NCI-H524 treated with DMSO at 0.1 percent for 48 hours (cell line): ENCODE measurements at places on chromosomes 12 and 14.

DNA sequence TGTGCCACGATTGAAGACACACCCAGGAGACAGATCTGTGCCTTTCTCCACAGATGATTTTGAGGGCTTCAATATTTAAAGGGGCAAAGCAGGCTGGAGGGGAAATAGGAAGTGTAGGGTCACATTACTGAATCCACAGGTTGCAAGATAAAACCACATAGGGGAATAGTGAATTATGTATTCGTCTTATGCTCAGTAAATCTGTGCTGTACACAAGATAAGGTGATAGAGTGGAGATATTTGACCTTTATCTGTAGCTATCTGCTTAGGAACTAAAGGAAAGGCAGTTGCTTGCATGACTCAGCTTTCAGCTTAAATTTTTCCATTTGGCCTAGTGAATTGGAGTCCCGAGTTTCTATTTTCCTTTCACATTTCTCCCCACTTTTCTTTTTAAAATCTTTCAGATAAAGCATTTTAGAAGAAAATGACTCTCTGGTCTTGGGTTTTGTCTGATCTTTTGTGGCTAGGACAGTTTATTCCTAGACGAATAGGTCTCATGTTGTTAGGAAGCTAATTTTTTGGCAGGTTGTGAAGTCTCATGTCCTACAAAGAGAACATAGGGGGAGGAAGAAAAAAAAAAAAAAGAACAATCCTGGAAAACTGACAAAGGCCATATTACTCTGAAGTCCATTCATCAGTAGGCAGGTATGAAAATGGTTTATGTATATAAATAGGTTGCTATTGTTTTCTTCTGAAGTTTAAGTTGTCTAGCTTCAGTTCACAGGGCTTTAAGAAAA is 55.4 kb downstream of the FBXO33 start:
- DNase-seq = no peak

DNA sequence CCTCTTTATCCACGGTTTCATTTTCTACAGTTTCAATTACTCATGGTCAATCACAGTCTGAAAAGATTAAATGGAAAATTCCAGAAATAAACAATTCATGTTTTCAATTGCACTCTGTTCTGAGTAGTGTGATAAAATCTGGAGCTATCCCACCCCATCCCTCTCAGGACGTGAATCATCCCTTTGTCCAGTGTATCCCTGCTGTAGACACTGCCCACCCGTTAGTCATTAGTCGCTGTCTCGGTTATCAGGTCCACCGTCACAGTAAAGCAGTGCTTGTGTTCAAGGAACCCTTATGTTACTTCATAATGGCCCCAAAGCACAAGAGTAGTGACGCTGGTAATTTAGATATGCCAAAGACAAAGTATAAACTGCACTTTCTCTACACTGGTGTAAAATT is 141.0 kb upstream of the LMNTD1 start:
- no peak for DNase-seq

GRCh38 chr12:96890331-96890730 is 16.7 kb upstream of the NEDD1 start:
- DNase-seq = no peak

DNA sequence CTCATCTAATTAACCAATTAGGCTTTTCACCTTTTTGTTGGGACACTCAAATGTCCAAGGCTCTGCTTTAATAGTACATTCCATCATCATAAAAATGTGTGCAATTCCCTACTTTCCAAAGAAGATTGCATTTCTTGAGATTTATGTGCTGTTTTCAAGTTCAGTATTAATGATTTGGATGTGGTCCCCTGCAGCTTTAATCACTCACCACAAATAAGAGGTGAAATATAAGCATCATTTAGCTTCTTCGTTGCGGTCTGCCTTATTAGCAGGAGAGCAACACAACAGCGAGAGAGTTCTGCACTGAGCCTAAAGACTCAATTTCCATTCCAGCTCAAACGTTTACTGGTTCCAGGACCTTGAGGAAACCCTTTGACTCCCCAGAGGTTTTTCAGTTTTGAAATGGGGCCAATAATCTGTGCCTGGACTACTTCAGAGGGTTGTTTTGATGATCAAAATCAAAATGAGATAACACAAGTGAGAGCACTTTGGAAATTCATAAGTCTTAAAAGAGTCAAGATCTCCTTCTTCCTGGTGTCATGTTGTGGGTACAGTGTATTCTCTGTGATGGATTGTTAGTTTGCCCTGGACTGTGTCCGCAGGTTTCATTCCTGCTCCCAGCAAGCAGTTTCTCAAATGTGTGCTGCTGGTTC is 53.1 kb downstream of the RERG start:
- DNase-seq = no peak

DNA sequence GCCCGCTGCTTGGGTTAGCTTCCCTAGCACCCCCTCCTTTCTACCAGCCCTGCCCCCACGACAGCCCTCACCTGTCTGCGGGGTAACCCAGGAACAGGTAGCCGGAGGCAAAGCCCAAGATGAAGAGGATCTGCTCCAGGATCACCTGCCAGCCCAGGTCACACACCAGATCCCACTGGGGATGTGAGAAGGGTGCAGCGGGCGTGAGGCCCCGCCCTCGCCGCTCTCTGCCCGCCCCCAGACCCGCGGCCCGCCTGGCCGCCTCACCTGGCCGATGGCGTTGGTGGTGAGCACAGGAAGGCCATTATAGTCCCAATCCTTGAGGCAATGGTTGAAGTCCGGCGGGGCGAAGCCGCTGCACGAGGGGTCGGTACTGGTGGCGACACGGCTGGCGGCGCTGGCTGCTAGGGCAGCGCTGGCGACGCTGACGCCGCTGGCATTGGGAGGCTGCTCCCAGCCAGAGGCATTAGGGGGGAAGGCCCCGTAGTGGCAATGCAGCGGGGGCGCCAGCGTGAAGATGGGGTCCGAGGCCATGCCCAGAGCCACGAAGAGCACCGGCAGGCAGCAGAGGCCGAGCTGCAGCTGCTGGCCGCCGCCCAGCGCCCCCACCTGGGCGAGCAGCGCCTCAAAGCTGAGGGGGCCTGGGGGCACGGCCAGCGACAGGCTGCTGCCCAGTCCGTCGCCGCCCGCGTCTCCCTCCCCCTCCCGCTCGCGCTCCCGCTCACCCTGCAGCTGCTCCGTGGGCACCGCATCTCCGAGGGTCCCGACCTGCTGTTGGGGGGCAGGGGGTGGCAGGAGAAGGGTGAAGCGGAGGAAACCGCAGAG is 794 bp downstream of the SLC22A17 start:
- peak; percentile 45 for DNase-seq

DNA sequence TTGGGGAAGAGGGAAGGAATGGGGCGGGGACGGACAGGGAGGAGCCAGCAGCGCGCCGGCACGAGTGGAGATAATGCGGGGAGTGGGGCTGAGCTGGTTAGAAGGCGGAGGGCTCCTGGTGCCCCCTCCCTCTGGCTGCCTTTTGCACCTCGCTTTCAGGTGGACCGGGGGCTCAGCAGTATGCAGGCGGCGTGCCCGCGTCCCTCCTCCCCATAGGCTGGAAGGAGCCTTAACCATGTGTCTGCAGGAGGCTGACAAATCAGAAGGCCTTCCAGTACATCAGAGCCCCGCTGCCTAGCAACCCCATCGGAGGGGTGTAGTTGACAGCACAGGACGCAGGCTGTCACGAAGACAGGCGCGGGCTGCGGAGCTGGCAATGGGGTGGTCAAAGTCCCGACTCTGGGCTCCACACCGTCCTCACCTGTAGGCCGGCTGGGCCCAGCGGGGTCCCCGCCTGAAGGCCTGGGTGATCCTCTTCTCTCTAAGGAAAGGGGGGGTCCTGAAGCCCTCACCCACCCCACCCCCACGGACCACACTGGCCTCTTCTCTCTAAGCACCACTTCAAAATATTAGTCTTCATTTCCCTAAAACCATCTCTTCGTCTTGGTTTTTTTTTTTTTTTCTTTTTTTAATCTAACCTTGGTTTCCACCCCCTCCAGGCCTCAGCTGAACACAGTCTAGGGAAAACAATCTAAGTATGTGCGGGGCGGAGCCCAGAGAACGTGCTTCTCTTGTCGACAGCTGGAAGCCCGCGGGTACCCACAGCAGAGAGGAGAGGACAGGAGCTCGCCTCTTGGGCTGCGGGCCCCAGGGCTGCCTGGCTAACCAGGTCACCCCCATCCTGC is 44.5 kb downstream of the KDM2B start:
- peak; percentile 48 for DNase-seq

DNA sequence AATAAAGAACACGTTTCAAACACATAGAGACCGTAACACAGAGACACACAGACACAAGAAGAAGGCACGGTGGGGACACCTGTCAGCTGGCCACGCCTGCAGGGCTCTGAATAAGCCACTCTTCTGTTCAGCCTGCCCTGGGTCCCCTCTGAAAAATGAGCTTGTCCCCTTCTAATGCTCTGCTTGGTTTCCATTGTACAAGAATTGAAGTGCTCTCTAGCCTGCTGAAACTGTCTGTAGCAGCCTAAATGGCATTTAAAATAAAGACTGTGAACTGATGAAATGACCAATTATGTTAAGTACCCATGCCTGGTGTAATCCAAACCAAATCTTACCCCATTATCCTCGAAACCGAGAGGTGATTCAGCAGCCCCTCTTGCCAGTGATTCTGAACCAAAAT is 139.8 kb downstream of the FOXN3 start:
- no peak for DNase-seq

GRCh38 chr12:83462419-83462818 is 775.7 kb downstream of the TMTC2 start:
- DNase-seq = no peak

DNA sequence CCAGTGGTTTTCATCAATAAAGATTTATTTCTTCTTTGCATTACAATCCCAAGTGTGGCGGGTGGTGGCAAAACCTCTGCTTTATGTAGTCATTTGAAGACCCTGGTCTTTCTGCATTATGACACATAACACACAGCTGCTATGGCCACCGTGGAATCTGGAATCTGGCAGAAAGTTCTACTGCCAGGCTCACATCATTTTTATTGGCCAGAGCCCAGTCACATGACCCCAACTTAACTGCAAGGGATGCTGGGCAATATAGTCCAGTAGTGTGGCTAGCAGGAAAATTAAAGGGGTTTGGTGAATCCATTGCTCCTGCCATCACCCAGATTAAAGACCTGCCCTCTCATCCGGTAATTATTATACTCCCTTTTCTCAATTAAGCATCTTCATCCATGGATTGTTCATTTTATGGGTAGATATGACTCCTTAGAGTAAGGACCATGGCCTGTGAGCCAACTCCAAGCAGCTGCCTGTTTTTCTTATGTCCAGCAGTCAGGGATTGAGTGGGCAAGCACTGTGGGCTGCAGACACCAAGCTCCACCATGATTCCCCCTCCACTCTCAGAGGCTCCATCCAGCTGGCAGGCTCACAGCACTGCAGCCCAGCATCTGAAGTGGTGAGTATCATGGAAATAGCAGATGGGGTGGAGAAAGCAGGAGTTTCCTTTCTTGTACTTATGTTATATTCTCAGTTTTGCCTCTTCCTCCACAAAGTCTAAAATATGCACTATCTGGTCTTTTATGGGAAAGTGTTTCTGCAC is 1030.7 kb downstream of the AACS start:
- DNase-seq = no peak

DNA sequence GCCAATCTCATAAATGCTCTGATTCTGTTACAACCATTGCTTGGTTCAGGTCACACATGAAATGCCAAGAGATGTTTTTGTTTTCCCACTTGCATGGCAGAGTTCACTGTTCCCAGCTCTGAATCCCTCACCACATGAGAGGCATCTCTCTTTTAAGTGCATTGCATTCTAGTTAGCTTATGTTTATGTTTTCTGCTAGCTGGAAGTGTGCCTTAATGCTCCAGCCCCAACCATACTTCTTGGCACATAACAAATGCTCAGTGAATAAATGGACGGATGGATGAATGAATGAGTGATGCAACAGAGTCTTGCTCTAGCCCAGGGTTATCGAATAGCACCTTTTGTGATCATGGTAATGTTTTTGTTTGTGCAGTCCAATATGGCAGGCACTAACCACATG is 197.3 kb downstream of the PPM1H start:
- DNase-seq = no peak

- DNase-seq = no peak
Measured at GRCh38 chr14:62946221-62946620, 99.0 kb downstream of the KCNH5 start.

DNA sequence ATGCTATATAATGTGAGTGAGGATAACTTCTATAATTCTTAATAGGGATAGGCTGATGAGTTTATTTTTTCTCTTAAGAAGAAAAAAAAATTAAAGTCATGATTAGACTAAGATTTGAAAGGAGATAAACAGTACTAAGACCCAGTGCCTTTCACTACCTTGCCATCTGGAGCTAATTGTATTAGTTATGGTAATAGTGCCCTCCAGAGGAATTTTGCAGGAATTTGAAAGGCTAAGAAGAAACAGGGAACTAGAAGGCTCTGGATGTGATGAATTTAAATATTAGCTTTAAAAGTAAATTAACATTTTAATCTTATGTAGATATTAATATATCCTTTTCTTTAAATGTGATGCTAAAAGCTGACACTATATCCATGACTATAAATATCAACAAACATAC is 36.6 kb upstream of the PIK3C2G start:
- DNase-seq = no peak

GRCh38 chr14:74954232-74954946 is 1.0 kb downstream of the PGF start:
- DNase-seq = peak; percentile 42

GRCh38 chr14:51219473-51220448 is 20.3 kb upstream of the TMX1 start:
- peak; percentile 79 for DNase-seq

DNA sequence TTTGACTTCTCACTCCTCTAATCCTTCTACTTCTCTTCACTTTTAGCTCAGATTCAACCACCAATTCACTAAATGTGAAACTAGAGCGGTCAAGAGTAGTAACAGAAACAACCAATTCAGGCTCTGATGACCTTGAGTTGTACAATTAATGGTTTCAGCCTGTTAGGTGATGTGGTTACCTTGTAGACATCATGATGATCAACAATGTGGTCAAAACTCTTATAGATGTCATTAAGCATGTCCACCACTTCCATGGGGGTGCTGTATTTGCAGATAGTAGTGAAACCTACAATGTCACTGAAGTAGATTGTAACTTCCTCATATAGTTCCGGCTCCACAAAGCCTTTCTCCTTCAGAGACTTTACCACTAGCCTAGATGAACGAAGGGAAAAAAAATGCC is 54.1 kb upstream of the PLBD1 start:
- no peak for DNase-seq

DNA sequence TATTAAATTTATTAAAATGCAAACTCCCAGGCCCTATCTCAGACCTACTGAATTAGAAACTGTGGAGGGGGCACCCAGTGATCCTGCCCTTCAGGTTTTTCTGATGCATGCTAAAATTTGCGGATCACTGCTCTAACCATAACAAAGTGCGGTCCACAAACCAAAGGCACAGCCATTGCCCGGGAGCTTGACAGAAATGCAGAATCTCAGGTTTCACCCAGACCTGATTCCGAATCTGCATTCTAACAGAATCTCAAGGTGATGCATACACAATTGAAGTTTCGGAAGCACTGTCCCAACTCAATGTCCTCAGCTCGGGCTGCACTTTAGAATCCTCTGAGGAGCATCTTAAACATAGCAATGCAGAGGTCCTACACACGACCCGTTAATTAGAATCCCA is 46.0 kb downstream of the ZFYVE1 start:
- DNase-seq = no peak

DNA sequence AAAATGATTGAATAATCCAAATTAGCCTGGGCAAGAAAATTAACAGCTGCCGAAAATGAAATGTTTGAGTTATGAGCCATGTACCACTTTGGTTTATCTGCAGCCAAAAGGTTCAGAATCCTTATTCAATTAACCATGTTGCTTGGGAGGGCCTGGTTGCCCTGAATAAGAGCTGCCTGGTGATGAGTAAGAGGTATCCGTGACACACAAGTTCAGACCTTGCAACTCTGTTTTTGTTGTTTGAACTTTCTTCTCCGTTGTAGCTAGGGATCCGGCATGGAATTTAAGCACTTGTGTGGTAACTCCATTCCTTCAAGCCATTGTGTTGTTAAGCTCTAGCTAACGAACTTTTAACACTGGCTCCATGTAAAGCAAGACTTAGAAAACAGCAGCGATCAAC is 35.7 kb downstream of the FOXA1 start:
- no peak for DNase-seq
